GM23338 (cell line): ENCODE measurements at places on chromosomes 2 and 18.
A peak's percentile ranks its signal among the peaks of the same experiment; 100 is the strongest.

DNA sequence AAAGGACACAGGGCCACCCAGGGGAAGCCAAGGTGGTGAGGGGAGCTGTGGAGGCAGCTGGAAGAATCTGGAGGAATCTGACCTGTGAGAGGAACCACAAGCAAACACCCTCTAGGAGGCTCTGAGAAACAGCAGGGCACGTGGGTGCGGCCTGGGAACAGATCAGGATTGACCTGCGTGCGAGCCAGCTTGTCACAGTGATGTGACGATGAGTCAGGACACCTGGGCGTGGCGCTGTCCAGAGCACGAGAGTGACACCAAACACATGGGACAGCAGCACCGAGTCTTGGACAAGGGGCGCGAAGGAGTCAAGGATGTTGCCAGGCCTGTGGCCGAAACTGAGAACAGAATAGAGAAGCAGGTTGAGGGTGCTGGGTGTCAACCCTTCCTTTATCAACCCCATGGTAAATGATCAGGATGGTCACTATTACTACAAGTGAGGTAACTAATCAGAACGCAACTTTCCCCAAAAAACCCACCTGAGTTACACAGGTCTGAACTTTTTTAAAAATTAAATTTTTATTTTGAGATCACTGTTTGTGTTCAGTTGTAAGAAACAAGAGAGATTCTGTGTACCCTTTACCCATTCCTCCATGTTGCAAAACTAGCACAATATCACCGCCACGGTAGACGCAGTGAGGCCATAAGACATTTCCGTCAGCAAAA, 637 bp upstream of the SFT2D3 start:
- peaks cover 6% of the 10 kb centered on the region; the same call in 1 of the 2 replicates for H3K36me3 ChIP-seq
- H3K4me1 ChIP-seq, result peaks cover 22% of the 10 kb centered on the region
- peak overlapping the region; percentile 93 for H3K27ac ChIP-seq
- DNase-seq, result peak; percentile 77

DNA sequence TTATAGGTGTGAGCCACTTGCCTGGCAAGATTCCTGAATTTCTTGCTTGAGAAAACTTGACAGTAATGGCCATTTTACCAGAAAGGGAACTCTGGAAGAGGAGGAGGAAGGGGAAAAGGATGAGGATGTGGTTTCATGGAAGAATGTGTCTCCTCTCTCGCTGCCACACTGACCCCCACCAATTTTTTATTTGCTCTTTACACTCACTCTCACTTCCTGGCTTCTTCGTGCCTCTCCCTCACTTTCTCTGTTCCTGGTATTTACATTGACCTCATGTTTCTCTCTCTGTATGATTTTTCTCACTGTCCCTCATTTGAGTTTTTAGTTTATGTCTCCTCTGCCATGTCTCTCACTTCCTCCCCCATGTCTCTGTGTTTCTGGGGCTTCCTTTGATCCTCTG, 134.5 kb upstream of the CAB39 start:
- no peak for DNase-seq
- H3K36me3 ChIP-seq, result no peaks in the 10 kb centered on the region
- no peaks in the 10 kb centered on the region for H3K4me1 ChIP-seq

DNA sequence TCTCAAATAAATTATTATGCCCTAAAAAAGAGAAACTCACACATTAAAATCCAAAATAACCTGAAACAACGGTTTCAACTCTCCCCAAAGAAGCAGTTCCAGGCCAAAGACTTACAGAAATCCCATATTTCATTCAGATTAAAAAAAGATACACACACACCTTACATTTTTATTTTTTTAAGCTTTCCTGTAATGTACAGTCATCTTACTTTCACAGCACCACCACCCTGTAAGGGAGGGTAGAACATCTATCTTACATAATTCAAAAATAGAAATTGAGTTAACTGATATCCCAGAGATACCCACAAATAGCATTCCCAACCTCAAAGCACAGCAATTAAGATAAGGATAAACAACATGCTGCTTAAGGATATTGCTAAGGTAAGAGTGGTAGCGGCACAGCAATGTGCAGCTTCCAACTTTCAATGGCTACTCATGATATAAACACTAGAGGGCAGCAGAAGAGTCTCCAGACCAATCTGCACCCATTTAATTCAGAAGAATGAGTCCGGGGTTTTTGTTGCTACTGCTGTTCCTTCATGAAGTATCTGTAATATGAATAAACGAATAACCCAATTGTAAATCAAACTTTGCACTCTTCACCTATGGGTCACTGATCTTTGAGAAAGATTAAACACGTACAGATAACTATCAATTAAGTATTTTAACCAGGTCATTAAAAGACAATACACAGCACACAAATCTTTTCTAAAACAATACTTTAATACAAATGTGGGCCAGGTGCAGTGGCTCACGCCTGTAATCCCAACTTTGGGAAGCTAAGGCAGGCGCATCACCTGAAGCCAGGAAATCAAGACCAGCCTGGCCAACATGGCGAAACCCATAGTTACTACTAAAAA, 11.3 kb downstream of the GFPT1 start:
- 0 out of 2 replicates have a peak, but pooled peaks cover 6% of the 10 kb centered on the region for H3K36me3 ChIP-seq
- peak; percentile 79 for DNase-seq
- H3K4me3 ChIP-seq, result no peak overlapping the region
- H3K4me1 ChIP-seq, result 0 out of 2 replicates have a peak, but pooled peaks cover under 1% of the 10 kb centered on the region
- H3K27ac ChIP-seq, result 0 out of 2 replicates have a peak overlapping the region, but pooled peaks have one; percentile 81

DNA sequence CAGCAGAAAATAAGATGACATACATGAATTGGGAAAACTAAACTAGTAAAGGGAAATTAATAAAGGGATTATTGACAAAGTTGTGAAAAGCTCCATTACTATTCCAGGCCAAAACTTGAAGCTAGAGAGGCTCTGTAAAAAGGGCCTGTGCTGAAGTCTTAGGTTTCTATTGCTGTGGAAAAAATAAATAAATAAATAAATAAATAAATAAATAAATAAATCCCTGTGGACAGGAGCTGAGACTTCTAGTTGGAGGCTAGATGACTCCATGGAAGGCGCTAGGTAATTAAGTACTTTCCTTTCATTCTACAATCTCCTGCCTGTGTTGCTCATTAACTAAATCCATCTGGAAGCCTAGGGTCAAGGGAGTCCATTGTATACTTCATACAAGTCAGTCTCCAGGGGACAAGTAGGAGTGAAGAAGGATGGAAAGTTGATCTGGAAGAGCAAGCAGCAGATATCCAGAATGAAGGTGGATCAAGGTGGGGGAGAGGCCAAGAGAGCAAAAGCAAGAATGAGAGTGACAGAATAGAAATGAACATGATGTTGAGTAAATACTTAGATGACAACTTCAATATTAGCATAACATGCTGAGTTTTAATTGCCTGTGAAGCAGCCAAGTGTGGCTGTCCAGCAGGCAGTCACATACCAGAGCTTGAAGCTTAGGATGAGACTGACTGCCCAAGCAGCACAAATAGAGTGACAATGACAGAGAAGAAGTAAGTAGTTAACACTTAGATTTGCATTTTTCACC, 26.2 kb upstream of the CCNT2 start:
- no peaks in the 10 kb centered on the region for H3K4me1 ChIP-seq
- H3K36me3 ChIP-seq, result no peaks in the 10 kb centered on the region
- no peaks in the 10 kb centered on the region for H3K27me3 ChIP-seq
- H3K4me3 ChIP-seq, result no peak overlapping the region
- no peak overlapping the region for H3K27ac ChIP-seq

DNA sequence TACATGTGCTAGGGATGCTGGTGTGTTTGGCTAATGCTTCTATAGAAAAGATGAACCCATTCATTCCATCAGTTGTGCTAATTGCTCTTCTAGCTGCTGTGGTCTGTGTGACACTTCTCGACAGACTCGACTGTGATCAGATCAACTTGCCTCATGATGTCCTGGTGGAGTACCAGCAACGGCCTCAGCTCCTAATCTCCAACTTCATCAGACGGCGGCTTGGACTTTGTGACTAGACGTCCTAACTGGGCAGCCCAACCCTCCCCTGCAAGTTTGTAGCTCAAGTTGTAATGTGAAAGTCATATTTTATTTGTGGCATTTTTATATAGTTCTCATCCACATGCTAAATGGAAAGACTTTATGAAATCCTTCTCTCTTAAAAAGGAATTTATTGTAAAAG, 33.0 kb downstream of the UPP2 start:
- DNase-seq, result no peak
- H3K27me3 ChIP-seq, result no peaks in the 10 kb centered on the region
- no peak overlapping the region for H3K4me3 ChIP-seq
- no peaks in the 10 kb centered on the region for H3K36me3 ChIP-seq
- H3K4me1 ChIP-seq, result peaks cover 6% of the 10 kb centered on the region; the same call in 1 of the 2 replicates

DNA sequence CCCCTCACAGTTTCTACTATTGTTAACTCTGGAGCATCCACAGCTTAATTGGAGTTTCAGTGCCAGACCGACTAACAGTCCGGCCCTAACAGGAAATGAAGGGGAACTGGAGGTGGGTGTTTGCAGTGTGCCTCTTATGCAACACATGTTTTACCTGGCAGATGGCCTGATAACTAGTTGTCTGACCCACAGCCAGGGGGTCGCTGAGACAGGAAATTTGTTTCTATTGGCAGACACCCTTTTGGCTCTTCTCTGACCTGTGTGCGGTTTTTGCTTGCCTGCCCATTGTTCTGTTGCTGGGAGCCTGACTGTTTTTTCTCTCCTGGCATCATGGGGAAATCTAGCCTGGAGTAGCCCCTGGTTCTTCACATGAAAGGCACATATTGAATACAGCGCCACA, 1329.8 kb downstream of the DSC3 start:
- no peak overlapping the region for H3K4me3 ChIP-seq
- peaks cover 24% of the 10 kb centered on the region for H3K4me1 ChIP-seq
- no peaks in the 10 kb centered on the region for H3K36me3 ChIP-seq
- H3K27ac ChIP-seq, result peak overlapping the region; percentile 61
- H3K27me3 ChIP-seq, result no peaks in the 10 kb centered on the region

DNA sequence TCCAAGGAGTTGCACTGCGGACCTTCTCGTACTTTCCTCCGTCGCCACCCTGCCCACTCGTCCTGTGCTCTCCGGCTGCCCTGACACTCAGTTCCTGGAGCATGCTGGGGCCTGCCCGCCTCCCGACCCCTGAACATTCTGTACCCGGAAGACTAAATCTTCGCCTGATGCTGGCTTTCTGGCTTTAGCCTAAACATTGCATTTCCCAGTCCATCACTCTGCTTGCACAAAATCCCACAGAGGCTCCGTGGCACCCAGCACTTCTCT, 550 bp upstream of the SFXN5 start:
- H3K36me3 ChIP-seq, result no peaks in the 10 kb centered on the region
- H3K27ac ChIP-seq, result no peak overlapping the region
- H3K4me1 ChIP-seq, result peaks cover 15% of the 10 kb centered on the region; the same call in 1 of the 2 replicates
- H3K4me3 ChIP-seq, result peak overlapping the region; percentile 81
- H3K27me3 ChIP-seq, result no peaks in the 10 kb centered on the region

DNA sequence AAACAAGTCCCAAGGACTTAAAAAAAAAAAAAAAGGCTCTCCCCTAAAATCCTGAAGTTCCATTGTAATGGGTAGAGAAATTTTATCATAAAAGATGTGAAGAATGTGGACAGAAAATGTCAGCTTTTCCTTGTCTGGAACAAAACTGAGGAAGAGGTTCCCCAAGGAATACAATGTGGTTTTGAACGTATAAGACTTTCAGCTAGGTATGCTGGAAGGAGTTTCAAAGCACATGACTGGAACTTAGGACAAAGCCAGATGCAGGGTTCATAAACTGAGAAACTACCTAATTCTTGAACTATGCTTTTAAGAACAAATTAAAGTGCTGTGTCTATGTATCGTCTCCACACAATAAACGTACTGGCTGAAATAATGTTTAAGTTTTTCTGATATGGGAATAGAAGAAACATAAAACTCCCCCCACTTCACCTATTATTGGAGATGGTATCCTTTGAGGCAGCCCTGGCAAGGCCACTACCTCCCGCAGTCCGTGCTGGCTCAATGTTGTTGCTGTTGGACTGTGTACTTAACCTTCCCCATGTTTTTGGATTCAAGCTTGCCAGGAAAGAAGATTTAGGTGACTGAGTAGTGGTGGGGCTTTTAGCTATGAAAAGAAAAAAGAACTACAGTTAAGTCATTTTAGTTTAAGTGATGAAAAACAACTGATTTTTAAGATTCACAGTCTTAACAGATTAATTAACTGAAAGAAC, 84.2 kb upstream of the DNER start:
- no peaks in the 10 kb centered on the region for H3K4me1 ChIP-seq
- no peak for DNase-seq
- H3K36me3 ChIP-seq, result peaks cover 15% of the 10 kb centered on the region; the same call in 1 of the 2 replicates
- H3K4me3 ChIP-seq, result no peak overlapping the region

- H3K27me3 ChIP-seq, result no peaks in the 10 kb centered on the region
- no peak for DNase-seq
- no peak overlapping the region for H3K4me3 ChIP-seq
- no peaks in the 10 kb centered on the region for H3K4me1 ChIP-seq
Observed at GRCh38 chr2:196083601-196084000, 15.0 kb upstream of the DNAH7 start.

DNA sequence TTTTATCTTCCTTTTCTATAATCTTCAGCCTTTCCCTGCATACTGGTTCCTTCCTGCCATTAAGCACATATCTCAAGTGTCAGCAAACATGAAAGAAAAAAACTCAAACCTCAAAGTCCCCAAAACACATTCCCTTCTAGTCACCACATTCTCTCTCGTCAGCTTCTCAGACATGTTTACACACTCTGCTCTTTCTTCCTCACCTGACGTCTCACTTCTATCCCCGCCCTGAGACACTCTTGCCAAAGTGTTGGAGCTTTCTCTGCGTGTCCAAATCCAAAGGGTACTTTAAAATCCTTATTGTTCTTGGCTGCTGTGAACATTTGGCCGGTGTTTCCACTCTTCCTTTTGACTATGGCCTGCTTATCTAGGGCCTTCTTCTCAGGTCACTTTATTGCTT, 47.9 kb downstream of the SOX11 start:
- H3K27ac ChIP-seq, result no peak overlapping the region
- H3K4me3 ChIP-seq, result no peak overlapping the region
- no peaks in the 10 kb centered on the region for H3K36me3 ChIP-seq
- H3K4me1 ChIP-seq, result peaks cover 16% of the 10 kb centered on the region
- no peak for DNase-seq

GRCh38 chr2:75238670-75239330, 39.5 kb upstream of the TACR1 start:
- H3K4me3 ChIP-seq, result no peak overlapping the region
- no peak for DNase-seq
- H3K36me3 ChIP-seq, result no peaks in the 10 kb centered on the region; the same call in 1 of the 2 replicates
